ENCODE measurements at places on chromosomes 6 and 20. TPM values are rescaled to one million over a fixed set of nuclear protein-coding genes. Genes with fewer than 3 reads are reported as not detected.

BNIP5 gene
- 11.4 TPM for total RNA-seq

DNA sequence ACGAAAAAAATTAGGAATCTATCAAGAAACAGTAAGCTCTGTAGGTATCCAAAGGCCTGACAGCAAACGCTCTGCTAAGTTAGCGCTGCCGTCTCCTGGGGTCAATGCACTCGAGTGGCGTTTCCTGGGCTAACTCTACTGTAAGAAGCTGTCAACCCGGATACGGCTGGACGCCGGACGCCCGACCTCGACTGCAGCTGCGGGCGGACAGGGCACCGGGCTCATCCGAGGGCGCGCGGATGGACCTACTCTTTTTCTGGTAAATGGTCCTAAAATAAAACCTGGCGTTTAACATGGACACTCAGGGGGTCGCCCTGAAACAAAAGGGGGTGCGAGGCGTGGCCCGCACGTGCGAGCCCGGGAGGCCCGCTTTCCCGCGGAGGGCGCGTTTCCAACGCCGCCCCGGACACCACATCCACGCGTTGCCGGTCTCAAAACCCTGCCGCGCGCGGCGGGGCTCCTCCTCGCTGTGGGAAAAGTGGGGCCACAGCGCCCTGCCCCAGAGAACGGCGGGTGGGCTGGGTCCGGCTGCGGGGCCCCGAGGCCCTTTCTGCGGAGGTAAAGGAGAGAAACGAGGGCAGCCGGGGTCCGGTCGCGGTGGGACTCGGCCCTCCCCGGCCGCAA is 537 bp downstream of the TCP1 start:
- peak; percentile 75 for DNase-seq

CASS4 gene
- 0.46 TPM for total RNA-seq

DNA sequence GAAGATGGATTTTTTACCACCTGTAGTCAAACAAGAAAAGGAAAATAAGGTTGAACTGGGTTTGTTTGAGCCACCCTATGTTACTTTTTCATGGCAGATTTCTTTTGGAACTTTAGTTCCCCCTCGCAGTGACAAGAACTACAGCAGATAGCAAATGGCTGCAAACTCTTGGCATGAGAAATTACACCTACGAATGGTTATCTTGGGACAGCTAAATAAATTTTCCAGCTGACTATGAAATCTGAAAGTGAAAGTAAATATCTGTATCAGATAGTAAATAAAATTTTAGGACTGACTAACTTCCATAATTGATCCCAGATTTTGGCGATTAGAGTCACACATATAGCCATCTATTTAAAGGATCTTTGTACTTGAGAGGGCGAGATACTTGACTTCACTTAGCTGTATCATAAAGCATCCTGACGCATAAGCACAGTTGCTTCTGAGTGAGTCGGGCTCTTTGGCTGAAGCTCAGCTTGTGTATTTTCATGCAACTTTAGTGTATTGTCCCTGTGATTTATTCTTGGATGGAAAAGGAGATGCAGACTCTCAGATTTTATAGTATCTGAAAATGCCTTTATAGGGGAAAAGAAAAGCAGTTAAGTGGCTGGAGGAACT is 125.3 kb upstream of the B3GAT2 start:
- no peak for DNase-seq

DNA sequence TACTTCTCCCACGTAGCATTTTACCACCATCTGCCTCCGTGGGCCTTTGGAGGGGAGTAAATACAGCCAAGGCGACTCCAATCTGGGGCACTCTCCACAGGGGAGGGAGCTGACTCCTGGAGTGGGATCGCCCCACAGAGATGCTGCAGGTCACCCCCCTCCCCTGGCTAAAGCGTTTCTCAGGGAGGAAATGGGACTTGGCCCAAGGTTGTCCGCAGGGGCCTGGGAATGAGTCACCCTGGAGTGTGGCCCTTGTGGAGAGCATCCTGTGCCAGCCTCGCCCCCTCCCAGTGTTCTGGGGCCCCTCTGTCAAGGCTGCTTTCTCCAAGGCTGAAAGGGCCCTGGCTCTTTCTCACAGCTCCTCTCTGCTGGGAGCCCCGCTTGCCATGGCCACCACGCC is 84.5 kb upstream of the QKI start:
- DNase-seq = no peak

DNA sequence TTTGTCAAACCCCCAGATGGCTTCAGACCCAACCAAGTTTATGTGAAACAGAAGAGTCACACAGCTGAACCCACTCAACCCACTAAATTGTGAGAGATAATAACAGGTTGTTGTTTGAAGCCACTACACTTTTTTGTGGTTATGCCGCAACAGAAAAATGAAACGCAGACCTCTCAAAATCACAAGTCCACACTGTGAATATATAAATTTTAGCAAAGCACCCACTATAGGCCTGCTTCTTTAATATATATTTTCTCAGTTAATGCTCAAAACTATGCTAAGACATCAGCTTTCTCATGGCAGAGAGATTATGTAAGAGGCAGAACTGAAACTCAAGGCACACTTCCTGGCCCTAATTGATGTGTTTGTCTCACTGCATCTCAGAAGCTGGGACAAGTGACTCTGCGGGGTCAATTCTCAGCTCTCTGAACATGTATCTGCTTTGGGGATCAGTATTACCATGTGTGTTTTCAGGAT is 27.7 kb downstream of the MAP3K5 start:
- DNase-seq = no peak

DNA sequence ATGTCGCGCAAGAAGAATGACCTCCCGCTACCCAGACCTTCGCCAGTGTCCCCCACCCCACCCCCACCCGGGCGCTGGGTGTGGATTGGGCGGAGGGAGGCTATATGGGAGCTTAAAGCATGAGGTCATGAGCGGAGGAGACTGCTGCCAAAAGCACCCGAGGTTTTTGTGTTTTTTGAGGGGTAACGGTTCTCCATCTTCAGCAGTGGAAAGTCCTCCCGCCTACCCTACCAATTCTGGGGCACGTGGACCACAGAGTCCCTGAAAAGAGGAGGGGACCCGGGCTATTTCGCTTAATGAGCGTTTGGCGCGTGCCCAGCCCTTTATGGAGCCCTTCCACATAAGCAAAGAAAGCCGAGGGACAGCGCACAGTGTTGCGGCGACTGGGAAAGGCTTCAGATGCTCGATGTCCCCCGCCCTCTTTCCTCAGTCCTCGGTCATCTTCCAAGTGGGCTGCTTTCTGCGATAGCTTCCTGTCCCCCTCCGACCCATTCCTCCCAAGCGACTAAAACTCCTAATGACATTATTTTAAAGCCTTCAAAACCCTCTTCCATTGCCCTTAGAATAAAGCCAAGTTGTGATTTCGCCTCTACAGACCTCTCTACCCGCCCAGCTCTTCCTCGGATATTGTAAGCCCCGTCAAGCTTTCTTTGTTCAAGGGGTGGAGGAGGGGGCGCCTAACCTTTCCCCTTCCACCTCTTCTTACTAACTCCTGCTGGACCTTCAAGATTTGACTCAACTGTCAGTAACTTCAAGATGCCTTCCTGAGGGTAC is 2.1 kb upstream of the TRERF1 start:
- DNase-seq = peak; percentile 77

DNA sequence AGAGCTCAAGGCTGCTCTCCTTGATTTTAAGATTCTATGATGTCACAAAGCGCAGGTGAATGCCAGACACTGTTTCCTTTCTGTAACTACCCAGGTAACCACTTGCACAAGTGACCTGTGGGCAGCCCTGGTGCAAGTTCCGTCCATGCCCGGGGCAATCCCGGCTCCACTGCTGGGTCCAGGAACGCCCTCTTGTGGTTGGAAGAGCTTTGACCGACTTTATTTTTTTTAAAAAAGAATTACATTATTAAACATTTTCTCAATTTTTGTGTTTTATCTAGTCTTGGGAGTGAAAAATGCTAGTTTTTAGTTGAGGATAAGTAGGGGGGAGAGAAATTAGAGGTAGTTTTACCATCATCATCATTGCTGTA is 695.2 kb downstream of the QKI start:
- no peak for DNase-seq

DNA sequence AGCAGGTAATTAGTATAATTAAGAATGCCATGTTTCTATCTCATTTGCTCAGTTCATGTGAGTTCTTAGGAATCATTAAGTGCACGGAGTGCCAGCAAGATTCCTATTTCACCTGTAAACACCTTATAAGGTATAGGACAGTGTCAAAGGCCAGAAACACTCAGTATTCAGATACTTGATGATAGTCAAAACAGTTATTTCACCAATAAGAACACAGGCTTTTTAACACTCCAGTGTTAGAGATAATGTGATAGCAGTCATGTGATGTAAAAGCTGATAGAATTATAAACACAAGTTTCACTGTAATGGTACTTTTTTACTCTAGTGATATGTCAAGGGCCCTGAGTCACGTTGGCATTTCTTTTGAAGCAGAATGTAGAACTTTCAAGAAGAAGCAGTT is at the start of gene GPRC6A:
Gene GPRC6A (minus strand): TSS at position 101 of the 400 bp plus-strand sequence. CDS start 70 bp downstream, at position 31.
- DNase-seq = no peak

All from left colon (tissue), 2 donors.